ENCODE measurements at places on chromosomes 3 and 15. TPM values are rescaled to one million over a fixed set of nuclear protein-coding genes. Genes with fewer than 3 reads are reported as not detected.
A peak's percentile ranks its signal among the peaks of the same experiment; 100 is the strongest.

The ITPKA gene
- total RNA-seq, result 0.16 TPM

The RASGRP1 gene
- 1.1 TPM for total RNA-seq

The CHMP2B gene
- total RNA-seq, result 33.6 TPM

The MAGI1 gene
- 74.8 TPM for total RNA-seq

The CSPG5 gene
- 2.0 TPM for total RNA-seq

The CD47 gene
- 59.3 TPM for total RNA-seq

The MYH15 gene
- 0.29 TPM for total RNA-seq

The SERPINI2 gene
- not detected for total RNA-seq

The GPR27 gene
- 1.5 TPM for total RNA-seq

The LRRN1 gene
- 0.42 TPM for total RNA-seq

The CHRM5 gene
- total RNA-seq, result not detected

- DNase-seq, result no peak
These were observed 44.9 kb upstream of the B3GALNT1 start for GRCh38 chr3:161150001-161150525.

DNA sequence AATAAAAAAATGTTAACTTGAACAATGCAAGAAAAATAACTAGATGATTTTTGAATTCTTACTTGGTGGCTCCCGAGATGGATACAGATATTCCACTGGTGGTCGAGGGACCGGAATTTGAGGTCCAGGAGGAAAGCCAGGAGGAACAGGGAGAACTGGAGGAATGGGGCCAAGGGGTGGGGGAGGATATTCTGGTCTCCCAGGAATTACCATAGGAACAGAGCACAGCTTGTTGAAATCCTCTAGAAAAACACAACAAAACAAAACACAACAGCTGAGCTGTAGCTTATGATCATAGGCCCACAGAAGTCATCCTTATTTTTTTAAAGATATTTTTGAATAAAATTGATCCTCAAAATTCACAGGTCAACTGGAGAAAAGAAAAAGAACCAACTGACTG is 129.4 kb downstream of the FBN1 start:
- DNase-seq, result no peak

DNA sequence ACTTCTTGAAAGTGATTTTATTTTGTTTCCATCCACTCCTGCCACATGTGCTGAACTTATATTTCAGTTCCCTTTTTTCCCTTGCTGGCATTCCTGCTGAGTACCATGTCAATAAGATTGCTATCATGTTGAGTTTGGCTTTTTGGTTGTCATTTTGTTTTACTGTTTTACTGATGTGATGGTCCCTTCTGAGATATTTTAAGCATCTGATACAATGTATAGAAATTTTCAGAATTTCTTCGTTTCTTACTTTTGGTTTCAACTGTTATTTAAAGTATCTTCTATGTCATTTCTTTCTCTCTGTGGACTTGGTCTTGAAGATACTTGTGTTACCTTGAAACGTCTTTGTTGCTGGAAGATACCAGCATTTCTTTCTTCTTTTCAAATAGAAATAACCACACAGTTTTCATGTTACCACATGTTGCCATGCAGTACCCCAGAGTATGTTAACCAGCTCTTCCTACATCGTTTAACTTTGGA is 14.1 kb downstream of the SIDT1 start:
- no peak for DNase-seq

DNA sequence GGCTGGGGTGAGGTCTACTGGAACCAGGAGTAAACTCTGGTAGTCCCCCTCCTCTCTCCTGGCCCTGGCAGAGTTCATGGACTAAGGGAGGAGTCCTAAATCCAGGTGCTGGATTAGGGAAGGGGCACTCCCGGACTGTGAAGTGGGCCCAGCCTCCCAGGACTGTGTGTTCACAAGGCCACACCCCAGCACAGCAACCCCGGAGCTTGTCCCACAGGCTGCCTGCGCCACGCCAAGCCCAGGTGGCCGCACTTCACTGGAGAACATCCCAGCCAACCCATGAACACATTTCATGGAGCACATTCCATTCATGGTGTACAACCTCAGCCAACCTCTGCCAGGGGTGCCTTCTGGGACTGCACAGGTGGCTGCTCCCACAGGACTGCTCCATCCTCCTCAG is 8.2 kb downstream of the ARPIN start:
- peak; percentile 89 for DNase-seq

DNA sequence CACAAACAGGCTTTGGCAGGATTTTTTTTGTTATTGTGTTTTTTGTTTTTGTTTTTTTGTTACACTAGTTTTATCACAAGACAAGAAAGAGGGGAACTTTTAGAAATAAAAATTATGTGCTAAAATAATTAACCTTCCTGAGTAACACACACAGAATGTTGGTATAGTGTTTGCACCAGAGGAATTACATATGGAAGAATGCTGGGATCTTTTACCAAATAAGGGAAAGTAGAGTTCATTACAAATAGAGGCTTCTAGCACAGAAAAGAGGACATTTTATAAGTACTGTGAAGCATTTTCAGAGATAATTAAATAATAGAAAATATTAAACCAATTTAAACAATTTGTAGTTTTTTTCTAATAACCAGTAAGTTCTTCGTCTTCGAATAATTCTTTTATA is 116.0 kb downstream of the IGF1R start:
- no peak for DNase-seq

DNA sequence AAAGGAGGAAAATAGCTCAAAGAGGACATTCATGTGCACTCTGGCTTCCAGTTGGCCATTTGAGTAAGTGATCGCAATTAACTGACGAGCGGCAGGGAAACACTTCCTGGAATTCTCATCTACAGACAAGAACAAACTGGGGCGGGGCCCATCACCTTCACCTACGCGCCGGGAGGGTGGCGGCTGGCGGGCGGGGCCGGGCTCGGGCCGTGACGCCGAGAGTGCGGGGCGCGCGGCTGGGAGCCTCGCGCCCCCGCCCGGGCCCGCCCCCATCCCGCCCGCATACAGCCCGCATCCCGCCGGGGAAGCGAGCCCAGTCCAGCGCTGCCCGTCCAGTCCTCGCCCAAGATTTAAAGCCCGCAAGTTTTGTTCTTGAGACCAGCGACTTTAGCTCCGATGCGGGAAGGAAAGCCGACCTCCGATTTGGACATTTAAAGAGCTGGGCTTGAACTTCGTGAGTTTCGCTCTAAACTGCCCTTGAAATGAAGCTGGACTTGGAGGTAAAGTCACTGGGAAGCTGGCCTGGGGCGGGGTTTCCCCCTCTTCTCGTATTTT is at the start of gene B3GNT5:
Gene B3GNT5, plus strand, starts transcription at position 281 of the 555 bp plus-strand sequence. CDS start 16,546 bp downstream, outside the sequence.
- DNase-seq, result no peak

DNA sequence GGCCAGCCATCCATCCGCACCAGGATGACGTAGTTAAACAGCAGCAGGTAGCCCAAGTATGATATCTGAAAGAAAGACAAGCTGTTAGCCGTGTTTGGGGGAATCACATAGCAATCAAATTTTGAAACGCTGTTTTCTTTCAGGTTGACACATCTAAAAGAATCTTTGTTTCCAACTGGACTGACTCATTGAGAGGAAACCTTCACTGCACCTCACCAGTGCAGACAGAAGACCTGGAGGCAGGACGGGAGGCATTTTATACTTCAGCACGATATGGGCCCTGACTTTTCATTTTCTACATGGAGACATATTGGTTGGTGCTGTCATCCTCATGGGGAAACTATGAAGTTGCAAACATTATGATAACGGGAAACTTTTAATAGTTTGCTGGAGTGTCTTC is 44.2 kb upstream of the MTMR10 start:
- DNase-seq, result no peak

DNA sequence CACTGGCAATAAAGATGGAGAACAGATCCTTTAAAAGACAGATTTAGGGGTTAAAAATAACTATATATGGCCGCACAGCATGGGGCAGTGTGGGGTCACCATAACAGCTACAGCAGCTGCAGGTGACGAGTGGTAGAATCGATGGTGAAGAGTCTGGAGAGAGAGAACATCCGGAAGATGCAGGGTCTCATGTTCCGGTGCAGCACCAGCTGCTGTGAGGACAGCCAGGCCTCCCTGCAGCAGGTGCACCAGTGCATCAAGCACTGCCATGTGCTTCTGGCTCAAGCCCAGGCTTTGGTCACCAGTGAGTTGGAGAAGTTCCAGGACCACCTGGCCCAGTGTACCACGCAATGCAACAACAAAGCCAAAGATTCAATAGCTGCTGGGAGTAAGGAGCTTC is 93.7 kb upstream of the IMPG2 start:
- DNase-seq, result no peak

GRCh38 chr15:52464478-52464877 is 64.2 kb downstream of the MYO5A start:
- DNase-seq, result no peak

GRCh38 chr15:100785181-100786138 is 94.2 kb upstream of the ALDH1A3 start:
- DNase-seq, result peak; percentile 65

- DNase-seq, result no peak
These were observed 1.1 kb downstream of the HDGFL3 start for GRCh38 chr15:83206526-83207008.

- DNase-seq, result no peak
These were observed 422.2 kb downstream of the MAGI1 start for GRCh38 chr3:65616563-65616962.

DNA sequence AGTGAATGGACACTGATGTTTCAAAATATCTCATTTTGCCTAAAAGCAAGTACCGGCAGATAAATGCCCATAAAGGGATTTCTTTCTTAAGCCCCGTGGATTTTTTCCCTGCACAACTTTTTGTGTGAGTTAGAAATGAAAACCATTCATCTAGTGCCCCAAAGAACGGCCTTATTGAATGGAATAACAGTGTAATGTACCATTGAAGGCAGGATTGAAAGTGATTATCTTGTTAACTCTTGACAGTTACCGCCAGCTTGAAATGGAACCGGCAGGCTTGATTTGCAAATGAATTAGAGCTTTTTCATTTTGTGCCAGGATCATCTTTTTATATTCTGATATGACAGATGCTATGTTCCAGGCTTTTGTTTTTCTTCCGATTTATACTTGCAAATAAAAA is 162.2 kb downstream of the RSRC1 start:
- no peak for DNase-seq

GRCh38 chr3:10017636-10018292 is 8.5 kb upstream of the FANCD2 start:
- DNase-seq, result no peak

DNA sequence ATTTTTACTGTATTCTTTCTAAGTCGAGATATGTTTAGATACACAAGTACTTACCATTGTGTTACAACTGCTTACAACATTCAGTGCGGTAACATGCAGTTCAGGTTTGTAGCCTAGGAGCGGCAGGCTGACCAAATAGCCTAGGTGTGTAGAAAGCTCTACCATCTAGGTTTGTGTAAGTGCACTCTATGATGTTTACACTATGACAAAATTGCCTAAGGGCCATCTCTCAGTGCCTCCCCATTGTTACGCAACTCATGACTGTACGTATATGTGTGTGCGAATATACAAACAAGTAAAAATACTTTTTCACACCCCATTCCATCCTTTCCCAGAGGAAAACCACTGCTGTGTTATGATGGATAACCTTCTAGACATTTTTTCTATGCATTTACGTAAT is 44.3 kb downstream of the PXYLP1 start:
- no peak for DNase-seq

DNA sequence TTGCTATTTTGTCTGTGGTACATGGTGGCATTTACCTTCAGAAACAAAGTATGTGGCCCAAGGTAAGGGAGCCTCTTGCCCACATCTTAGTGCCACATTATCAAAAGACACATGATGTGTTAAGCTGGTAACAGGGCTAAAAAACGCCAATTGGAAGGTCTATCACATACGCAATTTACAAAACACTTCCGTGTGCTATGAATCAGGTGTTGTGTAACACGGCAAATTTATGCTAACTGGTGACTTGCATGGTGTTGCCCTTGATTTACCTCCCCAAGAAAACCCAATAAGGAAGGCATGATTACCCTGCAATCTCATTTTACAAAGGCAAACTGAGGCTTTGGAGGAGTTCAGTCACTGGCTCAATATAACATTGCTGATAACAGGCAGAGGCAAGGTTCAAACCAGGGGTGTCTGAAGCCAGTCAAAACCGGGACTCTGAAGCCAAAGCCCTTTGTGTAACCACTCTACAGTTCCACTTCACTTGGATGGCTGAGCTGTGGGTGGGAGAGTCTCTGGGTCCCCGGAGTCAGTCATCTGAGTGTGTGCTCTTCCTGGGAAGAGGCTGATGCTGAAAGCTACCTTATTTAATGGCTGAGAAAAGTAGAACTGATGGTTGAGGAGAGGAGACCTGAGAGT is 103.9 kb upstream of the BCL6 start:
- no peak for DNase-seq

DNA sequence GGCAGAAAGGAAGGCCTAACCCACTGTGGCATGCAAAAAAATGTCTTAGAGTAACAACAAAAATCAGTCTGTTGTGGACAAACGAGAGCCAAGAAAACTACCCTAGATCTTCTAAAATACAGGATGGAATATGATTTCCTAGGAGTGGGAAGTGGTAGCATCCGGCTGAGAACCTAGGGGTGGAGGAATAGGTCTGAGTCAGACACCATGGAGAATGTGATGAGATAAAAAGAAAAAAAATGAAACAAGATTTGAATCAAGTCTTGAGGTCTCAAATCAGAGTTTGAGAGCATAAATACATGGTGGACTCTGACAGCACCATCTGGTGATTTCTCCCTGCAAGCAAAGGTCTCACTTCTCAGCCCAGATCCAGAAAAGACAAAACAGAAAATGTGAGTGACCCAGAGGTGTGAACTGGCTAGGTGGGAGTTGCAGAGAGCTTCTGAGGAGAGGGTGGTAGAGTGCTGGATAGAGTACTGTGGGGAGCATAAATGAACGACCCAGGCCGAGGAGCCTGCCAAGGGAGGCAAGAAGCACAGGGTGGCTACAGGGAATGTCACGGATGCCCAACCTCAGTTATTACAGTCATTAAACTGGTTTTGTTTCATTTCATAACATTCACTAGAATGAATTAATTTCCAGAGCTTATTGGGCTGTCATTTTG is 27.6 kb upstream of the VEPH1 start:
- DNase-seq, result no peak

- DNase-seq, result no peak
These were observed 100.5 kb downstream of the HMG20A start for GRCh38 chr15:77521206-77521605.

GRCh38 chr3:126357295-126358037 is at the start of gene KLF15:
Gene KLF15, minus strand, starts transcription at chr3:126357408. Its CDS starts 4,486 bp downstream, at chr3:126352922.
- DNase-seq, result peak; percentile 96

DNA sequence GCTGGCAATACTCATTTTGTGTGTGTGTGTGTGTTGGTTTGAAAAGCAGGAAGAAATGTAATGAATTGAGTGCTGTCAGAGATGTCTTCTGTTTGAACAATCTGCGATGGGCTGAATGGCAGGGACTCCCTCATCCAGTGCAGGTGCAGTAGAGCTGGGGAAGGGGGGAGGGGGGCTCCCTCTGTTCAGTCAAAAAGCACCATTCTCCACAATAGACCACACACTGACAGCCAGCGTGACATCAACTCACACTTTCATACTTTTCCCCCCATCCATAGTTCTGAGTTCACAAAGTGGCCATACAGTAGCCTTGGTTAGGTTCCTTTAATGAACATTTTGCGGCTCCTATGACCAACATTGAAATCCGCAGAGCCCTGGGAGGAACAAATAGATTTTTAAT is 10.4 kb downstream of the SOX2 start:
- DNase-seq, result no peak

GRCh38 chr15:64532521-64533315 is 72.3 kb downstream of the ZNF609 start:
- DNase-seq, result no peak

DNA sequence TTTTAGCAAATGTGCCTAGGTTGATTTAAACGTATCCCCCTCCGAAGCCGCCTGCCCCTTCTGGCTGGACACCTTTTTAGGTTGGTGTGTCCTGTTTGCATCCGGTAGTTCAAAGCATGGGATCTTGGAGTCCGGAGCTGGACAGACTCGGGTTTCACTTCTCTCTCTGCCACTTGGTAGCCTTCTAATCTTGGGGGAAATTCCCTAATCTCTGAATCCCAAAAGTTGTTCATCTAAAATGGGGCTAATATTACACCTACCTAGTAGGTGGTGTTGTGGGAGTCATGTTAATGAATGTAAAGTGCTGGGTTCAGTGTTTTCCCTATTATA is 760 bp downstream of the FANCI start:
- DNase-seq, result no peak

Measured in mesenteric fat pad (tissue), 1 donor.